AG08395 (cell line): ENCODE measurements at places on chromosomes 11 and 22.

GRCh38 chr22:27433585-27434190, 367.9 kb downstream of the MN1 start:
- no peak for DNase-seq

- no peak for DNase-seq
These were observed 21.1 kb downstream of the FAM76B start for GRCh38 chr11:95768521-95768920.

DNA sequence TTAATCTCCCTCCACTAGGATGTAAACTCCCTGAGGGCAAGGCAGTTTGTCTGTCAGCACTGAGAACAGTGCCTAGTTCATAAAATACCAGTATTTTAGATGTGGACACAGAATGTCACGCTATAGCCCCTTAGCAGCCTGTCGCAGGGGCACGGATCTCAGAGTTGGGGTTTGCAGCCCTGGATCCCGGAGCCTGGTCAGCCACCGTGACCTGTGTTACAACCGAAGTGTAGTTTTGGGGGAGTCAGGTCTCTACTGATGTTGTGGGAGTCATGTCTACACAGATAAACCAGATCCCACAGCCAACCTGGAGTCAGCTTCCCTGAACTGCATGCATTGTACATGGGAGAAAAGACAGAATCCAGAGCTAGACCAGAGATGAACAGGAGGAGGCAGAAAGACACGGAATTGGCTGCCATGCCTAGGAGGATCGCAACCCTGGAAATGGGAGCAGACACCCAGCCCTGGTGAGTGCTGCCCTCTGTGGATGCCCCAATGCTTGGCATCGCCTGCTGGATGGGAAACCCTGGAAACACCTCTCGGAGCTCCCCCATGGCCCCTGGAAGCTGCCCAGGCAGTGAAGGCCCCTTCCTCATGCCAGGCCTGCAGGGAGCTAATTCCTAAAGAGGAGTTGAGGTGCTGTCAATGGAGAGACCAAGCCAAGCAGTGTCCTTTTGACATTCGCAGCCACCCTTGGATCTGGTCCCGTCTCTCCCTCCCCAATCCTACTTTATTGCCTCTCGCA, 851.3 kb downstream of the TBC1D22A start:
- no peak for DNase-seq

DNA sequence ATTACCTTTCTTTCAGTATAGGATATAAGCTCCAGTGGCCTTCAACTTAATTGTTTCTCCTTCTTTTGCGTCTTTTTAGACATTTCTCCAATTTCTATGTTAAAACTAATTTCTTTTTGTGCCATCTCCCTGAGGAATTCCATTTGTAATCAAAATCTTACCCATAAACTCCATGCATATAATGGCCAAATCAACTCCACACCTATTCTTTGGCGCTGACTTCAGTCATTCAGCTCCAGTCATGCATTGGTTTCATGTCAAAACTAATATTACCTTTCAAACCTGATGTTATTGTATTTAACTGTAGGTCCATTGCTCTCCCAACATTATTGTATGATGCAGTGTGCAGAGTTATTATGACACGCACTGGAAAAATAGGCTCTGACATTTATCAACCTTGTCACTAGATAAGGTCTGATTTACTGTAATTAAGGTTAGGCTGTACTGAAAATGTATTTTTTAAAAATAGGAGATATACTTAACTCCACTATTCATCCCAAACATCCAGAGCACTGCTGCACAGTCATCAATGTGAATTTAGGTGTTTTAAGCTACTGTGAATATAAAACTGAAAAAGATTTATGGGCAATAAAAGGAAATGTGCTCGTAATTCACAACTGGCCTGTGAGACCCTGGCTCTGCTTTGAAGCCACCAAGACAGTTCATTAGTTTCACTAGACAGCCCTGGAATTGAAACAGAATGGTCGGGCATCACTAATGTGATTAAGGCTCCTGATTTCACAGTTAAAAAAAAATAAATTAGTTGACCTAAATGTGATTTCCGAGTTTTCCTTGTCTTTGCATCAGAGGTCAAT, 180.6 kb upstream of the GRIA4 start:
- DNase-seq, result no peak

GRCh38 chr22:37082251-37082873, 27.2 kb downstream of the TMPRSS6 start:
- no peak for DNase-seq

DNA sequence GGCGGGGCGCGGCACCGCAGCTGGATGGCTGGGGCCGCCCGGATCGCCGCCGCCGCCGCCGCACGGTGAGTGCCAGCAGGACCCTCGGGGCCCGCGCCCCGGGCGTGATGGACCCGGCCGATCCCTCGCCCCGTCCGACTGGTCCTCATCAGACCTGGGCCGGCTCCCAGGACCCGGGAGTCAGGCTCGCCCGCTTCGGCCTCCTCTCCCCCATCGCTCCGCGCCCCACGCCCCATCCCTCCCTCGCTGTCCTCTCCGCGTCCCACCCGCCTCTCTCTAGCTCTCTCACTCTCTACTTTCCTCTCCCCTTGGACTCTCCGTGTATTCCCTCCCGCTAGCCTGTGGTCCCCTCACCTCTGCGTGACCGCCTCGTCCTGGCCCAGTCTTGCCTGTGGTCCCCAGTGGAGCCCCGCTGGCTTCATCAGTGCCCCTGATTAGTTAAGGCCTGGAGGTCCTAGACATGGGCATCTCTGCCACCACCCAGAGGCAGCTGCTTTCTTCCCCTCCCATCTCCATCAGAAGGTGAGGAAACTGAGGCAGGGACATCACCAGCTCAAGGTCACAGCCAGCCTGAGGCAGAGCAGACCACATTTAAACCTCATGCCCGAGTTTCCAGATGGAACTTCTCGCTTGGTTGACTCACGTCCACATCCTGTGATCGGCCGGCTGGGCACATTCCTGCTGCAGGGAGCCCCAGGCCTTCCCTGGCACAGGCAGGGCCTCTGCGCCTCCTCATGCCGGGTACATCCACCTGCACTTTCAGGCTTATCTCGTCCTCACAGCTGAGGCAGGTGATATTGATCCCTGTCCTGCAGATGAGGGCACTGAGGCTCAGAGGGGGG, 429 bp downstream of the SLC39A13 start:
- peak; percentile 84 for DNase-seq

DNA sequence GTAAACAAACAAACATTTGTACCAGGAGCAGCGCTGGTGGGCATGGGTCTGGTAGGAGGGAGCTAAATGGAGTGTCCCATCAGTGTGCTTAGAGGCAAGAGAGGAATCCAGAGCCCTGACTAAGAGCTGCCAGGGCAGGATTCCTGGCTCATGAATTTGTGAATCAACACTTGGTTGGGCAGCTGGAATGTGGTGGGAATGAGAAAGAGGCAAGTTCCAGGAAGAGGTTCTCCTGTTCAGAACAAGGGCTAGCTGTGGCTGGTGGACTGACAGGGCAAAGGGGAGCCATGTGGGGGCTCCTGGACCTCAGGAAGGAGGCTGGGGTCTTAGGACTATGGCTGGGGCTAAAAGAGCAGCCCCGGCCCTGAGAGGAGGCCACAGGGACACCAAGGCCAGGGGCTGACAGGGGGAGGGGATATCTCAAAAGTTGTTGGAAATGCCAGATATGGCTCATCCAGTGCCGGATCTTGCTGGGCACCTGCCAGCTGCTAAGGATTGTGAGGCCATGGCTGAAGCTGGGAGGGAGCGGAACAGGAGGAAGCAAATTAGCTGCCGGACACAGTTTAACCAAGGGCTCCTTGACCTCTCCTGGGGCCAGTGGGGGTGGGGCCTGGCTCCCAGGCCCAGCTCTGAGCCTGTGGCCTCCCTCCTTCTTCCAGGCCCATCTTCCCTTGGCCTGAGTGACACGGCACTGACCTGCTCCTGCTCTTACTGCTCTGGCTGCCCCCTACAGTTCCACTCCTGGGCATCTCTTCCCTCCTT, 14.6 kb upstream of the P2RY6 start:
- peak; percentile 90 for DNase-seq

DNA sequence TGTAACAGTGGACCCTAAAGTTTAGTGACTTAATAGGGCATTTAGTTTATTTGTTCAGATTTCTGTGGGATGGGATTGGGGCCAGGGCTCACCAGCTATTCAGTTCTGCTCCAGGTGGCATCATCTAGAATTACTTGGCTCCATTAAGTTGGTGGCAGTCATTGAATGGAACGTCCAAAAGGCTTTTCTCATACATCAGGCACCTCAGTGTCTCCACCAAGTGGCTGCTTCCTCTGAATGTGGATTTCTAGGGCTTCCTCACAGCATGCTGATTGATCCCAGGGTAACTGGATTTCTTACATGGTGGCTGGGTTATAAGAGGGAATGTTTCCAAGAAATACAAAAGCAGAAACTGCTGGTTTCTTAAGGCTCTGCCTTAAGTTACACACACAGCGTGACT, 34.7 kb downstream of the USP47 start:
- DNase-seq, result no peak
